ENCODE measurements at places on chromosomes 4 and X.

- DNase-seq: no peak
Measured at GRCh38 chr4:24794480-24794879, 893 bp upstream of the SOD3 start.

DNA sequence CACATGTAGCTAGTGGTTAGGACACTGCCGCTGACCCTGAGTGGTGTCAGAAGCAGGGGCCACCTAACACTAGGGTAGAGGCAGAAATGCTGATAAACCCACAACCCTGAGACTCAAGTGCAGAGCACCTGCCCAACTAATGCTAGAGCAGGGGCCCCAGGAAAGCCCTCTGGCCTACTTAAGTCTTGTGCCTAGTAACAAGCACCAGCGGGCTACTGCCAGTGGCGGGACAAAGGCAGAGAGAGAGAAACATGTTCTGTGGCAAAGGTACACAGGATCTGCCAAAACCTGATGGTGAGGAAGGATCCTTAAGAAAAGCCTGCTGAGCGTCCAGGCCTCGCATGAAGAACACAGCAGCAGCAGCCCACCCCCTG, 172.4 kb downstream of the PRDM5 start:
- DNase-seq: no peak

DNA sequence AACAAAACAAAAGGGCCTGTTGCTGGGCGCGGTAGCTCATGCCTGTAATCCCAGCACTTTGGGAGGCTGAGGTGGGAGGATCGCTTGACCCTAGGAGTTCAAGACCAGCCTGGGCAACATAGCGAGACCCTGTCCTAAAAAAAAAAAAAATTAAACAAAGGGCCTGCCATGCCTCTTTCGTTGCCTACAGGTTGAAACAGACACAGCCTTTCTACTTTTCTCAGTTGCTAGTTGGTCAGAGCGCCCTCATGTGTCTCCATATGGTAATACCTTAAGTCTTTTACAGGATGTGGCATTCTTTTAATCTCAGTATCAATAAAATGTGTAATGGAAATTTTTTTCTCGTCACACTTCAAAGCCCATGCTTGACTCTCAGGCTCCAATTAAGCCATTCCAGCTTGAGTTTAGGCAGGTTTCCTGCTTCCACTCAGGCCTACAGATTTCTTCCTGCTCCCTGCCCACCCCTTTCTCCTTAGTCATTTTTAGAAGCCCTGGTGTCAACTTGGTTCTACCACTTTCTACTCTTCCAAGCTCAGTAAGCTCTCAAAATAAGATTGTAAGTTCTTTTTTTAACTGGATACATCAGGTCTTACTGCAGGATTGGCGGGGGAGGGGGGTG, 4.6 kb upstream of the SOWAHD start:
- peak; percentile 41 for DNase-seq

- DNase-seq: no peak
Measured at GRCh38 chrX:40346379-40346778, 234.4 kb upstream of the ATP6AP2 start.

DNA sequence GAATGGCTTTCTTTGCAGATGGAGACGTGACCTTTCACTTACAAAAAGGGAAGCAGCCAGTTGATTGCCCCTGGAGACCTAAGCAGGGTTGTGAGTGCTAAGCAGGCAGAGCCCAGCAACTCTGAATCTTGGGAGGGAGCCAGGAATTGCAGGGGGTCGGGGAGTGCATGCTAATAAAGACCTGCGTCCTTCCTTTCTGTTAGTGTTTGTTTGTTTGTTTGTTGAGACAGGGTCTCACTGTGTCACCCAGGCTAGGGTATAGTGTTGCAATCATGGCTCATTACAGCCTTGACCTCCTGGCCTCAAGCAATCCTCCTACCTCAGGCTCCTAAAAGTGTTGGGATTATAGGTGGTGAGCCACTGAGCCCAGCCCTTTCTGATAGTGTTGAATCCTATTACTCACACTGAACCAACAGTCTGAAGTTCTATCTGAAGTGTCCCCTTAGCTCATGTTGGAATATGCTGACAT, 137.4 kb downstream of the CEP135 start:
- peak; percentile 7 for DNase-seq

All from astrocyte of the spinal cord (primary cell).